ENCODE measurements at places on chromosomes 12 and 14.

DNA sequence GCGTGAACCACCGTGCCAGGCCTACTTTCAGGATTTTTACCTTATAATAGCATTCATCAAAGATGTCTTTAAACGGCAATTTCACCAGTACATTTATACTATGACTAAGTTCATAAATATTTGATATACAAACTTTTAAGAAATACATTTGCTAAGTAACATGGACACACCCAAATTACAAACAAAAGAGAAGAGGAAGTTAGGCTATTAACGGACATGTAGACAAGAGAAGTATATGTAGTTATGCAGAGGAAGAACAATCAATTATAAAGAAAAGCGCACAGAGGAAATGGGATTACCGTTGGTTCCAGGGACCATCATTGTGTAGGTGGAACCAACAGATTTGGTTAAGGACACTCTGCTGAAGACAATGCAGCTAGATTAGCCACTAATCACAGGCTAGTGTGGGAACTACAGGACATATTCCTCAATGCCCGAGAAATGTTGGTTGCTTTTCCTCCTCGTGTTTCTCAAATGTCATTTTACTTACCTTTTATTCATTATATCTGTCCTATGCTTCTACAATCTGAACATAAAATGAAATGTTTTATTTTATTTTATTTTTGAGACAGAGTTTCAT is 24.0 kb upstream of the PKP2 start:
- no peak for DNase-seq

DNA sequence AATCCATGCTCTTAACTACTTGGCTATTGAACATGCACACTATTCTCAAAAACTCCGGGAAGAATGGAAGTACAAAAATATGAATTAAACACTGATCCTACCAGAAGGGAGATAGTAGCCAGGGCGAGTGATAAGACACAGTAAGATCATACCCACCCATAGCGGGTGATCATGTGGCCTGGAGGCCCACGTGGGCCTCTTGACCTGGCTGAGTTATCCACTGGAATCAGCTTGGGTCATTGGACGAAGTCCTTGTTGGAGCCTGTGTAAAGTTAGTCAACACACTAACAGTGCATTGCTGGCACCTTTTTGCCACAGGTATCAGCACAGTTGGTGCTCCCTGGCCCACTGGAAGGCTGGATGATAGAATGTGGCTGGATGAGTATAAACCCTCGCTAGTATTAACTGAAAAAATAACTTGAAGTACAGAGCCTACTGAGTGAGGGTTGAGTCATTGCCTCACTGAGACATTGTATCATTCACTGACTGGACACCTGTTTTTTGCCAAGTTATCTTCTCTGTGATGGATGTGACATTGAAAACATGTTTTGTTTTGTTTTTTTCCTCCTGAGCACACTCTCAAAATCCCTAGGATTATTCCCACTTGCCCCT is 149.2 kb upstream of the FUT8 start:
- no peak for DNase-seq

GRCh38 chr12:6494258-6494743 is 399 bp downstream of the NCAPD2 start:
- no peak for DNase-seq

GRCh38 chr12:62844915-62845314 is 90.0 kb downstream of the PPM1H start:
- DNase-seq: no peak

- DNase-seq: no peak
Observed at GRCh38 chr14:105486974-105487448, 325 bp downstream of the CRIP1 start.

DNA sequence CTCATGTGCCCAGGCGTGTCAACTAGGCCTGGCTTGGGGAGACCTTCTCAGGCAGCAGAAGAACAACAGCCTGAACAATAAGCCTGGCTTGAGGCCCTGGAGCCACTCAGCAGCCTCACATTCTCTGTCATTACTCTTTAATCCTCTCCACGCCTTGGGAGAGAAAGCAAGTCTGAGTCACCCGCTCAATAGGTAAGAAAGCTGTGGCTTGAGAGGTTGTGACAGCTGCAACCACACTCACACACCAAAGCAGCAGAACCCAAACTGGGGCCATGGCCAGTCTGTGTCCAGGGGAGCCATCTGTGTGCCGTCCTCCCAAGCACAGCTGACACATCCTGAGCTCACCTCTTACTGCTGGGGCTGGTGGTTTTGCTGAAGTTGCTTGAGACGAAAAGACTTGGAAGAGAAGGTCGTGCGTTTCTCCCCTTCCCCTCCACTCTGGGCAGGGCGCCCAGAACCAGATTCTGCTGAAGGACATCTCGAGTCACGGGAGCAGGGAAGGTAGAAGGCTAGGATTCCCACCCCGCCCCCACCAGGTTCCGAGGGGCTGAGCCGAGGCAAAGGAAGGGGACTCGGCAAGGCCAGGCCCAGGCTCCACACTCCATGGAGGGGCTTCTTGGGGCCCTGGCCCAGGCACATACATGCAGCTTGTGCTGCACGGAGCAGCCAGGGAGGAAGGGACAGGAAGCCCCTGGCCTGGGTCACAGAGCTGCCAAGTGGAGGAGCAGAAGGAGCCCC is 5.5 kb downstream of the TMEM63C start:
- no peak for DNase-seq

- no peak for DNase-seq
Observed at GRCh38 chr12:111699-112493, 45.3 kb downstream of the IQSEC3 start.

DNA sequence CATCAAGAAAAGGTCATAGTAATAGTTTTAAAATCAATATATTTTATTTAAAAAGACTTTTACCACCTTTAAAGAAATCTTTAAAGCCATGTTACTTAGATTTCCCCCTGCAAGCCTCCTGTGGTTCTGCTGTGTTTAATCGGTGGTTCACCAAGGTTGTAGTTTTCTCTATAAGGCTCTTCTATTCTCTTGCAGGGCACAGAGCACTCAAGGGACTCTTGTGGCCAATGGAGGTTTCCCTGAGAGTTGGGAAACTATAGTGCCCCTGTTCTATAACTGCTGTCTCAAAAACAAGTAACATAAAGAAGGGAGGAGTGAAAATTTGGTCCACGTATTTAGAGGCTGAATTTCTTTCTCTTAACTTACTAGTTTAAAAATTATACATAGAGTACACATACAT is 25.0 kb downstream of the DACT1 start:
- DNase-seq: no peak

- DNase-seq: no peak
Observed at GRCh38 chr12:6337958-6338433, 3.9 kb downstream of the TNFRSF1A start.

- DNase-seq: no peak
Observed at GRCh38 chr12:97292588-97292987, 170.0 kb upstream of the RMST start.

DNA sequence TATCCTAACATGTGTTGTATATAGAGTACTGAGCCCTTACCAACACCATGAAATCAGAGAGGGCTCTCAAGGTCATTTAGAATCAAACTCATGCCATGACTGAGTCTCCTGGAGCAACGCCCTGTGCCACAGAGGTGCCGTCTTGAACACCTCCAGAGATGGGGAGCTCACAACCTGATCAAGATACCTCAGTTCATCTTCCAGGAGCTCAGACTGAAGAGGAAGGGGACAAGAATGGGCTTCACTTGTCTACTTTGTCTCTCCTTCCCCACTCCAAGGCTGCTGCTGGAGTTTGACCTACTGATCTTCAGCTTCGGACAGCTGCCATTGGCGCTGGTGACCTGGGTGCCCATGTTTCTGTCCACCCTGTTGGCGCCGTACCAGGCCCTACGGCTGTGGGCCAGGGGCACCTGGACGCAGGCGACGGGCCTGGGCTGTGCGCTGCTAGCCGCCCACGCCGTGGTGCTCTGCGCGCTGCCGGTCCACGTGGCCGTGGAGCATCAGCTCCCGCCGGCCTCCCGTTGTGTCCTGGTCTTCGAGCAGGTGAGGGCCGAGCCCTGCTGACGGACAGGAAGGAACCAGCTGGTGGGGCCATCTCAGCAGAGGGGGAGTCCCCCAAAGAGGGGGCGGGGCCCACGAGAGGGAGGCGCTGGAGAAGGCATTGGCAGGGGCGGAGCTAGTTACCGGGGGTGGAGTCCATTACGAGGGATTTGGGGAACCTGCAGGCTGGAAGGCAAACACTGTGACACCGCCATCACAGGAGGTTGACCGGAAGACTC is 12.0 kb downstream of the SOAT2 start:
- DNase-seq: no peak

DNA sequence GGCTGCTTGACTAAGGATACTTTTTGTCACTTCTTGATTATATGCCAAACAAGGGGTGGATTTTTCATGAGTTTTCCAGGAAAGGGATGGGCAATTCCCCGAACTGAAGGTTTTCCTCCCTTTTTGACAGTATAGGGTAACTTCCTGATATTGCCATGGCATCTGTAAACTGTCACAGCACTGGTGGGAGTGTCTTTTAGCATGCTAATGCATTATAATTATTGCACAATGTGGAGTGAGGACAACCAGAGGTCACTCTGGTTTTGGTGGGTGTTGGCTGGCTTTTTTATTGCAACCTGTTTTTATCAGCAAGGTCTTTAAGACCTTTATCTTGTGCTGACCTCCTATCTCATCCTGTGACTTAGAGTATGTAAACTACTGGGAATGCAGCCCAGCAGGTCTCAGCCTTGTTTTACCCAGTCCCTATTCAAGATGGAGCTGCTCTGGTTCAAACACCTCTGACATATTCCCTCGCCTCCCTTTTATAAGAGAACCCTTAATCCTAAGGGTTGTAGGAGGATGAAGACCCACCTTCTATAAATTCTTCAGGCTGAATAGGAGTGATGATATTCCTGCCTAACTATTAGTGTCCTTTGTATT is 471.2 kb downstream of the ATP23 start:
- no peak for DNase-seq

DNA sequence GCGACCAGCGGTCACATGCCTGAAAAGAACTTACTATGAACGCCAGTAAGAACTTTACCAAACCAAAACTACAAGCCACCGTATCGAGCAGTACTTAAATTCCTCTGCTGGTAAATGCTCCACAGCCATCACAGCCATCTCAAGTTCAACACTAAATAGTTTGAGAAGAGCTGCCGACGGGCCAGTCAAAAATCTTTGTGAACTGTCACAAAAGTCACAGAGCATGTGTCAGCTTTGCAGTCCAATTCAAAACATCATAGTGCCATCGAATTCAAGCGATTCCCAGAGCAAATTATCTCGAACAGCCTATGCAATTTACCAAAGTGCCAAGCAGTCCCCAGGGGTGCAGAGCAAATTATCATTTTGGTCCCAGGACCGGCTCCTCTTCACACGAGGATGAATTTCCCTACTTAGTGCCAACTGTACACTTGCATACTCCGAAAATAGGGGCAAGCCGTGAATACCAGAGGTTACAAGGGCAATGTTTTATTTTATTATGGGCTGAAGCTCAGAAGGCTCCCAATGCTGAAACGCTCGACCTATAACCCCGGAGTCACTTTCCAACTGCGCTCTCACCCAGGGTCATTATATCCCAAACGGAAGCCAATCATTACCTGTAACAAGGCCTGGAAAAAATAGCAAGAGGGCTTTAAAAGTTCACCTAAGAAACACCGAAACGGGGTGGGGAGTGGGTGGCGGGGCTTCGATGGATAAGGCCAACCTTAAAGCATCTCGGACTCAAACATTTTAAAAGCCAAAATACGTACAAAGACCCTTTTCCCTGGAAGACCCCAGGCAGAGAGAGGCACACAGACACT is 1.1 kb downstream of the LRP6 start:
- DNase-seq: no peak

- no peak for DNase-seq
Observed at GRCh38 chr14:91585856-91586255, 75.7 kb upstream of the PPP4R3A start.
